ENCODE measurements at places on chromosomes 1 and 21.

GRCh38 chr1:211708006-211708405, 32.6 kb upstream of the NEK2 start:
- no peak for DNase-seq

DNA sequence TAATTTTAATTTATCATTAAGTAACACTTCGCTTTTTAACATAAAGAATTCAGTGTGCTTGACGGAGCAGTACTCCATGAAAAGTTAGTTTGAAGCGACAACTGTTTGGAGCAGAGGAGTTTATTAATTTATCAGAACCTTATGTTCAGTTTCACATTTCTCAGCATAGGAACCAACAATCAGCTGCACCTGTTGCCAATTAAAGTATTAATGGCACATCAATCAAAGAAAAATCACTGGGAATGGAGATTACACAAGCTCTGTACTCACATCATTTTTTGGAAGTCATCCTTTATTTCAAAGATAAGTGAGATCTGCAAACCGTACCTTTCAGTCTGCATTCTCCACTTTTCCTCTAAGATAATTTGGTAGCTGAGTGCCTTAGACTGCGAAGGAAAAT, 344.6 kb downstream of the LMO4 start:
- no peak for DNase-seq

- DNase-seq = no peak
Measured at GRCh38 chr1:58887059-58887458, 103.2 kb upstream of the JUN start.

- DNase-seq = no peak
Measured at GRCh38 chr1:22830041-22830566, 119.5 kb downstream of the EPHB2 start.

DNA sequence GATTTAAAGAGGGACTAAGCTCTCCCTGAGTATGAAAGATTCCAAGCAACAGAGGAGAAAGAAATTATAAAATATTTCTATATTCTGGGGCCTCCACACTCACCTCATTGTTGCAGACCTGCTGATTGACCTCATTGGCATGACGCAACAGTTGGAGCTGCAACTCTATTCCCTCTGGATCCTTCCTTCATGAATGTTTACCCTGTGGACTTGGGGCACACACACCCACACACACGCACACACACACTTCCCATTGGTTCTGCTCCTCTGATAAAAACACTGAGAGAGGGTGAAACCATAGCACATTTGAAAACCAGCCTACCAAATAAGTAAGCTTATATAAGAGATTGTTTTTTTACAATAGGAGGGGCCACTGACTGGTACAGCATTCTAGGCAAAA, 159.1 kb downstream of the BRINP2 start:
- no peak for DNase-seq

DNA sequence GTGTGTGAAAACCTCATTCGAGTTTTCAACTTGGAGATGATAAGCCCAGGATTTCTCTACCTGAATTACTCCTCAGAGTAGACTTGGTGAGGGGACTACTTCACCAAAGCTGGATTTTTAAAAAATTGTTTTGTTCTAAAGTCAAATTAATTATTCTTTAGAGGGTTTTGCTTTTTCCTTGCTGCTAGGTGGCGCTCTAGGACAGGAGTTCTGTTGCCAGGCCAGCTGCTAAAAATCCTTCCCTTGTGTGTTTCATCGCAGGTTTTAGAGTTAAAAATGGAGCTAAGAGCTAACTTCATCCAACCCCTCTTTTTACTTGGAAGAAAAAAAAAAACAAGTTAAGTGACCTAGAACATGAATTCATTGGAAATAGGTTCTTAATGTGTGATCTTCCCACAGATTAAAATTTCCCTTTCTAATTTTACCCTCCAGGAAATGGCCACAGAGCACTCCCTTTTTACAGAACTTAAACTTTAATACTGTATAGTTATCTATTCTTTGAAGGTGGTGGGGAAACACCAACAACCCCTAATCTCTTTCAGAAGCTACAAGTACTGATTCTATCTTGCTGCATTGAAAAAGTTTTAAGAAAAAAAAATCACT, 36.7 kb upstream of the FAM163A start:
- DNase-seq = peak; percentile 77
